Skin of body (tissue), 3 donors: ENCODE measurements at places on chromosomes 12 and 14. TPM values are rescaled to one million over a fixed set of nuclear protein-coding genes. Genes with fewer than 3 reads are reported as not detected.

Gene AQP6
- 0.20 TPM for total RNA-seq

DNA sequence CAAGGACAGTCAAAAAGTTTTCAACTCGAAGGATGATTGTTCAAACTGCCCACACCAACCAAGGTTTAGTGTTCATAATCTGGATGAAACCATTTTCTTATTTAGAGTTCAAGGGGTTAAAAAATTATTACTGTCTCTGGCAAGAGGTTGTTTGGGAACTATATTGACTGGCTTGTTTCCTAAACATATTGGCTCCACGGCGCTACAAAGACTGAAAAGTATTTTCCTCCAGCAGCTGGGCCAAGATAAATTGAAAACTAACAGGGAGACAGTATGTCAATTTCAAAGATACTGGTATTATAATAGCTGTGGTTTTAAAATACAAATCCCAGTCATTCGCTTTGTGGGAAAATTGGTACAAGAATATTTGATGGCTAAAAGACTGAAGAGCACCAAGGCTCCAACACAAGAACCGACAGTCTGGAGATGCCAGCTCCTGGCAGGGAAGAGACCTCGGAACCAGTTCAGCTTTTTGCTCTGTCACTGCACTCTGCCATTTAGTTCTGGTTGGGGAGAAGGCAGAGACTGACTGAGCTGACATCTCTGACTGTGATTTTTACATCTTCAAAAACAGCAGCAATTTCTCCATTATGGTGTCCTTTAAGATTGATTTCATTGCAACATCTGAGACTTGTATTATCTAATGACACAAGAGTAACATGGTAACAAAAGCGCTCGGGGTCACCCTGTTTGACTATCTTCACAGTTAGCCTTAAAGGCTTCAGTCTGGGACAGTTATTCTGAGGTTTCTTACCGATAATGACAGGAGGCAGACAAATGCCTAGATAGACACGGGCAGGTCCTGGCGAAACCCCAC is 62.0 kb downstream of the ST8SIA1 start:
- DNase-seq = no peak

Gene AICDA
- 0.20 TPM for total RNA-seq

DNA sequence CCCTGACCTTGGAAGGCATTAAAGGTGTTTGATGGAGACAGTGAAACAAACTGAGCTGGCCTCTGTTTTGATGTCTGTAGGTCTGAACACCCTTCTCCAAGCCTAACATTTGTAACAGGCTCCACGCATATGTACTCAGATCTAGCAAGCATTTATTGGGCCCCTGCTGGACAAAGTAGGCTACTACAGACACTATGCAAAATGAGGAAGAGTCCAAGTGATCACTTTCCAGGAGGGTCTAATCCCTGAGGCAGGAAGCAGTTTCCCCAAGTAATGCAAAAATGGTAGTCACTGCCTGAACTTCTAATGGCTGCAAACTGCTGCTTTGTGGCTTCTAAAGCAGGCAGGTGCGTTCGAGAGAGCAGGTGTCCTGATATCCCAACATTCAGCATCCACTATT is 405.8 kb downstream of the MED13L start:
- DNase-seq = no peak

DNA sequence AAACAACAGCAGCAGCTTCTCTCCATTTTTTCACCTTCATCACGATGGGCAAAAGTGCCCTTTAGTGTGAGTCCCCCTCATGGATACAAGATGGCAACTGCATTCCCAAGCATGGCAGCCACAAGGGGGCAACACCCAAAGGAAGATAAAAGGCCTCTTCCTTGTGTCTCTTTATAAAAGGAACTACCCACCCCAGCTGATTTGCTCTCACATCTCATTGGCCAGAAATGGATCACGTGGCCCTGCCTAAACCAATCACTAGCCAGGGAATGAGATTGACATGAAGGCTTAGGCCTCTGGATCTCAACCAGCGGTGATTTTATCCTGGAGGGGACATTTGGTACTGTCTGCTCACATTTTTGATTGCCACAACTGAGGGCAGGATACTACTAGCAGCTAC is 21.9 kb upstream of the IFT81 start:
- DNase-seq = no peak

GRCh38 chr12:125989696-125990095 is 924.5 kb downstream of the AACS start:
- no peak for DNase-seq

Gene KLRD1
- total RNA-seq = 0.79 TPM

DNA sequence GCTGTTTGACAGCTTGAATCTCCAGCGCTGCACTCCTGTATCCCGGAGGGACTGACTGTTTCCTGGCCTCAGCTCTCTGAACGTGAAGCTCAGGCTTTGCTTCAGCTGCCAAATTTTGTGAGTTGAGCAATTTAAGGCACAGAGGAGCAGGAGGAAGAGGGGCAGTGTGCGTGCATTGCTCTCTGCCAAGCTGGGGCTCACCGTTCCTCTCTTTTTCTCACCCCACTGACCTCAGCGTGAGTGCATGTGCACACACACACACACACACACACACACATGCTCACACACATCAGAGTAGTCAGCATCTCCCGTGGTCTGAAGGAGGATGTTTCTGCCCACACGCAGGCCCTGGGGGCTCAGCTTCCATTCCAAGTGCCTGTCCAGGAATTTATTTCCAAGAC is 27.8 kb upstream of the BDKRB2 start:
- DNase-seq = peak; percentile 58

GRCh38 chr12:131851741-131852550 is 23.8 kb downstream of the MMP17 start:
- no peak for DNase-seq

Gene CLEC12A
- 7.2 TPM for total RNA-seq

- peak; percentile 71 for DNase-seq
These were observed 140.3 kb upstream of the SEL1L start for GRCh38 chr14:81673930-81674329.

GRCh38 chr12:108589840-108590229 is 8.0 kb downstream of the TMEM119 start:
- DNase-seq = no peak

Gene HCAR2
- total RNA-seq = 11.8 TPM

DNA sequence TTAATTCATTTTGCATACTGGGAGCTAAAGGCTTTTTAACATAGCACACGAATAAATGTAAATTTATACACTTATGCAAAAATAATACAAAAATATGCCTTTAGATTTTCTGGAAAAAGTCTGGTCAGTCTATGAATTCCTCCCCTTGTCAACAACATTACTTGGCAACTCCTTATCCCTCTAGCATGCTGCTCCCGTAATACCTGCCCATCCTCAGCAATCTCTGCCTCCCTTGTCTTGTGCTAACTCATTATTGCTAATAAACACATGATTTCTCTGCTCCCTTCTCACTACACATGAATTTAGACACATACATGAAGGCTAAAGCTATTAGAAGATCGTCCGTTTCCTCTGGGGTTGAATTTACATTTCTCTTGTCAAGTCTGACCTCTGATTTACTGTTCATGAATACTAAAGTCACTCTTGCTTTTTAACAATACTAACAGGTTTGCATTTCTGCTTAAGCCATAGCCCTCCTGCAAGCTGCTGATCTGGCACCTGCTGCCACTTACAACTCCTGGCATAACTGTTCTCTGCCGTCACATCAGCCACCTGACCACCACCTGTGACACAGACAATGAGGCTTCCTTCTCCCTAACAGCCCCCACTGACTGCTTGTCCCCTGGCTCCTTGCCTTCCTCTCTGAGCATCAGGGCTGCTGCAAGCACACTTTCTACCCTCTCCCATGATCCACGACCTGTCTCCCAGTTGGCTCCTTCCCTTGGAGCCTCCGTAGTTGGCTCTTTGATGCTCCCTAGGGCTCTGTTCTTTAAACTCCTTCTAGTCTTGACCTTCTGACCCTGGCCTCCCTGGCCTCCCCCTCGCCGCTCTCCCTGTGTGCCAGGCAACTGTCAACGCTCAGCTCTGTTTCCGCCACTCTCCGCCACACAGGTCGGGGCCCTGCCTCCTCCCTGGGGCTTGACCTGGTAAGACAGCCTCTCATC is 177.6 kb downstream of the CALM1 start:
- no peak for DNase-seq

Gene MANSC4
- total RNA-seq = not detected

DNA sequence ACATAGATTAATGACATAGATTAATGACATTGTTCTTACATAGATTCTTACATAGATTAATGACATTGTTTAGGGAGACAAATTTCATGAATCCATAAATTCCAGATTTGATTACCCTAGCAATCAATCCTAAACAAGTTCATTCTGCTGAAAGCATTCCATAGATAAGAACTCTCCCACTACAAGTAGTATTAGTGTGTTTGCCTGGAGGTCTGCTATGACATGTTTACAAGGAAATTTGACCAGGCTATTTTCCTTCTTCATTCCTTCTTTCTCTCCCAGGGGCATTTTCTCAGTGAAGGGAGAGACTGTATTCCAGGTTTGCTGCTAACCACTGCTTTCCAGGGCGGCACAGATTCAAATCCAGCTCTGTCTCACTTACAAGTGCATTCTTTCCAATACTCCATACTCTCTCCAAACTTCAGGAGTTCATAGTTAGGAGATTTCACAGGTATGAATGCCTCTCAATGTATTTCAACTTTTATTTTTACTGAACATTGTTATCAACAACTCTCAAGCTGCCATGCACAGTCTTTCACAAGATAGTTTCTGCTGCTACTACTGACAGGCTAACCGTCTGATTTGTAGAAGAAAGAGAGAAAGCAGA is 134.5 kb downstream of the SLC38A1 start:
- no peak for DNase-seq

Gene RPL10L
- total RNA-seq = not detected

DNA sequence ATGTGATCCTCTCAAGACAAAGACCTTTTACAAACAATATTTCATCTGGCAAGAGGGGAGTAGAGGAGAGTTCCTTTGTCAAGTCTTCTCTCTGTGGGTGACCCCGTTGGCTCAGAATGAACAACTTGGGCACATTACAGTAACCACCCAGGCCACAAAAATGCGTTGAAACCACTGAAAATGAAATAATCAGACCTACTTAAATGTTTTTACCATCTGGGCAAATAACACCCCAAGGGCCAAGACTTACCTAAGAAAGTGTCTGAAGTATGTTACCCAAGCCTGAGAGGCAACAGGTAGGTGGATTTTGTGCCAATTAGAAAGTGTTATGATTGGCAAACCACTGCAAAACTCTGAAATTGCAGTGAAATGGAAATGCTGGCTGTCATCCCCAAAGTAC is 1.3 kb downstream of the TC2N start:
- no peak for DNase-seq

DNA sequence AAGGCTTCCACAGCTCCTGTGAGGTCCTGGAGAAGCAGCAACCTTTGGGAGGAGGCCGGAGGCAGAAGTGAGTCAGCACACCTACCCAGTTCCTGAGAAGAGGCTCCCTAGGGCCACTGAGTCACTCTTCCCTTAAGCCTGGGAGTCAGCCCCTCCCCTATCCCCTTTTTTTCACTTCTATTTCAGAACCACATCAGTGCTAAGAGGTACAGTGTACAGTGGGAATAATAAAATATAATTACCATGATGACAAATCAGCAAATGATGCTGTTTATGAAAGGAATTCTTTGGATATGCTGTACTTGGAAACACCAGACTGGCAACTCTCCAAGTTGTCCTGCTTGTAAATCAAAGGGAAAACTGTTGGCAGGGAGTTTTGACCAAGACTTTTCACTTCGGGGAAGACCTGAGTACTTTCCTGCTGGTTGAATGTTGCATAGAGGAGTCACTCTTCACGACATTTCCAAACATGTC is 7.8 kb upstream of the TBPL2 start:
- DNase-seq = no peak

GRCh38 chr12:123436017-123436964 is at the start of gene RILPL2:
Gene RILPL2 (minus strand): TSS chr12:123436684. CDS start chr12:123436420, 264 bp downstream.
- peak; percentile 73 for DNase-seq

- no peak for DNase-seq
These were observed 64.7 kb downstream of the TMCC3 start for GRCh38 chr12:94585626-94586025.

Gene DPPA3
- not detected for total RNA-seq

- no peak for DNase-seq
These were observed 44.6 kb downstream of the ERO1A start for GRCh38 chr14:52650774-52651173.

GRCh38 chr12:99043319-99043914 is 398.3 kb downstream of the APAF1 start:
- DNase-seq = peak; percentile 19

GRCh38 chr12:45324391-45324790 is 108.5 kb downstream of the ANO6 start:
- no peak for DNase-seq

Gene KSR2
- total RNA-seq = 0.10 TPM

- DNase-seq = no peak
These were observed 17.0 kb downstream of the PSEN1 start for GRCh38 chr14:73153272-73153671.
